Substantia nigra (tissue), 51 donors: ENCODE measurements at places on chromosomes 3 and 15.

DNA sequence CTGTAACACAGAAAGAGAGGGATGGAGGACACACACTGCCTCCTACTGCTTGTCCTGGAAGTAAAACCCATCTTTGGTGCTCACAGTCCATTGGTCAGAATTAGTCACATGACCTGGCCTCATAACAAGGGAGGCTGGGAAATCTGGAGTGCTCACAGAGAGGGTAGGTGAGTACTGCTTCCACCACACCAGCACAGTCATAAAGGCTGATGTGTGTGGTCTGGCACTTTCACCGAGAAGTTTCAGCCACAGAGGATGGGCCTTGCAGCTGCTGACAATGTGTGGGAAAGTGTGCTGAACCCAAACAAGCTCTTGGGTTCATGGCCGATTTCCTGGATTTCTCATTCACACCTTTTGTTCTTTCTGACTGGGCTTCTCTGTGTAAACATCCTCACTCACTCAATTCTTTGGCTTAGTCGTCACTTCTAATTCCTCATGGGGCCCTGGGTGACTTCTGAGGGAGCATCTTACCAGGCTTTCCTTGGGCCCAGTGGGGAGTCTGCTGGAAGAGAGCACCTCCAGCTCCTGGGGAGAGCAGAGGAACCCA, 100.7 kb downstream of the ASB7 start:
- no peak for DNase-seq

GRCh38 chr15:74376226-74376625, 8.8 kb upstream of the CYP11A1 start:
- DNase-seq = no peak

- DNase-seq = no peak
Measured at GRCh38 chr3:178982137-178982536, 89.5 kb downstream of the ZMAT3 start.

GRCh38 chr15:25406846-25407245, 32.0 kb downstream of the UBE3A start:
- DNase-seq = no peak

DNA sequence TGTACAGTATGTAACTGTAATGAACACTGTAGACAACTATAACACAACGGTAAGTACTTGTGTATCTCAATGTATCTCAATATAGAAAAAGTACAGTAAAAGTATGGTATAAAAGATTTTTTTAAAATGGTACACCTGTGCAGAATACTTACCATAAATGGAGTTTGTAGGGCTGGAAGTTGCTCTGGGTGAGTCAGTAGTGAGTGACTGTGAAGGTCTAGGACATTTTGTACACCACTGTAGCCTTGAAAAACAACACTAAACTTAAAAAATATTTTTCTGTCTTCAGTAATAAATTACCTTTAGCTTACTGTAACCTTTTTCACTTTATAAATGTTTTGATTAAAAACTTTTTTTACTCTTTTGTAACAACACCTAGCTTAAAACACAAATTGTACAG, 142.9 kb downstream of the ATG7 start:
- no peak for DNase-seq

DNA sequence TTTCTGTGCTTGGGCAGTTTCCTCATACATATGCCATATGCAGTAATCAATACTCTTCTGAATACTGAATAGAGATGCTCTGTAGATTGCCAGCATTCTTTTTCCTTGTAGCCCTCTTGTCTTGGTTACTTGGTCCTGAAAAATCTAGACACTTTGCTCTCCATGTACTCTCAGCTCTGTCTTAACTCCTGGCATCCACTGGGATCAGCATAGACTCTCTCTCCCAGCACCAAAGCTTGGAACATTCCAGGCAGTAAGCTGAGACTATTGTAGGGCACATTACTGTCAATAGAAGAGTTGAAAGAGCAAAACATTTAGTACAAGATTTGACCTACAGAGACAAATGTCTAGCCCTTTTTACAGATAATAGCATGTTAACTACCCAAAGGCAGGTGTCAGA, 1100.3 kb downstream of the TBL1XR1 start:
- no peak for DNase-seq

DNA sequence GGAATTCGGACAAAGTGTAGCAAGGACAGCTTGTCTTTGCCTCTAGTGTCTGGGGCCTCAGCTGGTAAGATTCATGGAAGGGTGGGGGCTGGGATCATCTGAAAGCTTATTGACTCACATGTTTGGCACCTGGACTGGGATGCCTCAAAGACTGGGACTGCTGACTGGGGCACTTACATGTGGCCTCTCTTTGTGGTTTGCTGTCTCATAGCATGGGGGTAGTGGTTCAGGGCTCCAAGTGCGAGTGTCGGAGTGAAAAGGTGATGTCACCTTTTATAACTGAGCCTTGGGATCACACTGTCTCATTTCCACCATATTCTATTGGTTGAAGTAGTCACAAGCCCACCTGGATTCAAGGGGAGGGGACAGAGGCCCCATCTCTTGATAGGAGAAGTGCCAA, 6.8 kb downstream of the MFSD1 start:
- DNase-seq = no peak

- no peak for DNase-seq
Measured at GRCh38 chr15:97014001-97014400, 683.5 kb downstream of the NR2F2 start.

DNA sequence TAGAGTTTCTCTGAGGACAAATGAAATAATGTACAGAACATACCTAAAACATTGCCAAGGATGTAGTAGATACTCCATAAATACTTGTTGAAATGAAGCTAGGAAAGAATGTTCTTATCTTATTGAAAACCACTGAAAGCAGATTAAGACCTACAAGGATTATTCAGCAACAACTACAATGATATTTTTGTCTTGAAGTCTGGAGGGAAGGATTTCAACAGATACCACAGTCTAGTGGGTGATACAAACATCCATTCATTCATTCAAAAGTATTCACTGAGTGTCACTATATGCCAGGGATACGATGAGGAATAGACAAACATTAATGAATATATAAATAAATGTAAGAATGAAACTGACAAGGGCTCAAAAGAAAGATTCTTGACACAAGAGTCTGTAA, 74.7 kb upstream of the THBS1 start:
- DNase-seq = no peak

DNA sequence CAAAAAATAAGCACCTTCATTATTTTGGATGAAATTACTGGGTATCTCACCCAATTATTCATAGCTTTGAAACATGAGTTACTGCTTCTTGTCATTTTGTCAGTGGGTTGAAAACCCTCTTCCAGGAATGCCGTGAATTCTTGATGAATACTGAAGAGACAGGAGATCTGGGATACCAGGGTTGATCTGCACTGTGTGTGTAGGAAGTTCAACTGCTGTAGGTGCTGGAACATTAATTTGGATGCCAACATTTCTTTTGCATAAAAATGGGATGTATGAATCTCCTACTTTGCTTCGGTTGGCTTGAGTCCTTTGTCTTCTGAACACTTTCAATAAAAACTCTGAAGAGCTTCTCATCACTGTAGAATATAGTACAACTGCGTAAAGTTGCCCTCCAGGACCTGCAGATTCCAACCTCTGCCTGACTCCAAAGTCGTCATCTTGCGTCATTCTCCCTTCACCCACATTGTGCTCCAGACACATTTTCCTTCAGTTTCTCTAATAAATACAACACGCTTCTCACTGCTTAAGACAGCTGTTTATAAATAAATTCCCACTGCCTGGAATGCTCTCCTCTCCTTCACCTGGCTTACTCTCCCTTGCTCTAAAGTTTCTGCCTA, 312.7 kb upstream of the TGFBR2 start:
- no peak for DNase-seq
